NCI-H460 (cell line): ENCODE measurements at places on chromosomes 7 and 10. TPM values are rescaled to one million over a fixed set of nuclear protein-coding genes. Genes with fewer than 3 reads are reported as not detected.

DNA sequence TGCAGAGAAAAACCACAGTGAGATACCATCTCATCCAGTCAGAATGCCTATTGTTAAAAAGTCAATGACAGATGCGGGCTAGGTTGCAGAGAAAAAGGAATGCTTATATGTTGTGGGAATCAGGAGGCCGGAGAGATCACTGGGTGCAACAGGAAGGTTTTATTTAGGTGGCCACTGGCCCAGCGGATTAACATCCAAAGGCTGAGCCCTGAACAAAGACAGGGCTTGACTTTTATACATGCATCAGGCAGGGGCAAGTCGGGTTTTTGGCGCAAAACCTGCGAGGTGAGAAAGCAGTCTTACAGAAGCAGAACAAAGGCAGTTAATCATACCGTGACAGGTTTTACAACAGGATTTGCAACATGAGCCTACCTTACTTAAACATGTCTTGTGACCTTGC is 620 bp downstream of the ZNF117 start:
- no peak for DNase-seq

DNA sequence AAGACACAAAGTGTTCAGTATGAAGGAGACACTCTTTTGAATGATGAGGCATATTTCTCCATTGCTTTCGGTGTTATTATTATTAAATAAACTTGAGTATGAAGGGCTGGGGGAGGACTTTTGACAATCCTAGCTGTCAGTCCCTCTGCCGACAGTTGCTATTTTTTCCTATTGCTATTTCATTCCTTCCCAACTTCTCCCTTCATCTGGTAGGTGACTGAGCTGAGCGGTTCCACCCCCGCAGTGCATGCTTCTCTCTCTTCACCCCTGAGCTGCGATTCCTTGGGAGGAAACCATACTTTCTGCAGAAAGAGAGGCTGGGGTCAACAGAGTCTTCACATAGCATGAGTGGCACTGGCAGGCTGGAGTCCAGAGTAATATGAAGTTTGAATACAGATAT is 261.2 kb upstream of the TAC1 start:
- DNase-seq: no peak

DNA sequence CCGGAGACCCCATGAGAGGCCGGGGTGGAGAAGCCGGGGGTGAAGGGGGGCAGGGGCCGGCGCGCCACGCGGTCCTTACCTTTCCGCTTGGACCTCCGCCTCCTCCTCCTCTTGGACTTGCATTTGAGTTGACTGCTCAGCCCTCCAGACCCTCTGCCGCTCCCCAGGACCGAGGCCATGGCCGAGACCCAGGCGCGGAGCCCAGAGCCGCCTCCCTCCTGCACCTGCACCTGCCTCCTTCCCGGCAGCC is 428 bp downstream of the ADARB2 start:
- no peak for DNase-seq

- no peak for DNase-seq
Observed at GRCh38 chr10:4671451-4672145, 154.4 kb upstream of the AKR1E2 start.

Gene TLX1
- total RNA-seq: not detected in 2 replicates

GRCh38 chr7:139854803-139855497 is 25.9 kb downstream of the TBXAS1 start:
- DNase-seq: no peak

DNA sequence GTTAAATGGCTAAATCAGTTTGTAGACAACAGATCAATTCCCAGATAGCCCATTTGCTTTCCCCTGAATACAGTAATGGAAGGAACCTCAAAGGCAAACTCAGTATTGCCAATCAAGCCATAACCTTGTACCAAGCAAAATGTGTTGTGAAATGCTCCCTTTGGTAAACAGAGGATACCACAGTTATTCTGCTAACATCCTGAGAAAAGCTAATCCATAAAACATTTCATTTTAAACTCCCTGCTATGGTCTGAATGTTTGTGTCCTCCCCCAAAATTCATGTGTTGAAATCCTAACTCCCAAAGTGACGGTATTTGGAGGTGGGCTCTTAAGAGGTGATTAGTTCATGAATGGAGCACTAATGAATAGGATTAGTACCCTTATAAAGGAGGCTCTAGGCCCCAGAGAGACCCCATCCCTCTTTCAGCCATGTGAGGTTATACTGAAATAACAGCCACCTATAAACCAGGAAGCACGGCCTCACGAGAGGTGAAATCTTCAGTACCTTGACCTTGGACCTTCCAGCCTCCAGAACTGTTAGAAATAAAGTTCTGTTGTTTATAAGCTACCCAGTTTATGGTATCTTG is 89.3 kb upstream of the RNF148 start:
- DNase-seq: no peak

Gene CDK1
- total RNA-seq: 193 and 197 TPM in 2 replicates

- DNase-seq: no peak
Observed at GRCh38 chr7:39825401-39825980, 124.6 kb upstream of the CDK13 start.

Gene ALOX5
- not detected in 2 replicates for total RNA-seq

DNA sequence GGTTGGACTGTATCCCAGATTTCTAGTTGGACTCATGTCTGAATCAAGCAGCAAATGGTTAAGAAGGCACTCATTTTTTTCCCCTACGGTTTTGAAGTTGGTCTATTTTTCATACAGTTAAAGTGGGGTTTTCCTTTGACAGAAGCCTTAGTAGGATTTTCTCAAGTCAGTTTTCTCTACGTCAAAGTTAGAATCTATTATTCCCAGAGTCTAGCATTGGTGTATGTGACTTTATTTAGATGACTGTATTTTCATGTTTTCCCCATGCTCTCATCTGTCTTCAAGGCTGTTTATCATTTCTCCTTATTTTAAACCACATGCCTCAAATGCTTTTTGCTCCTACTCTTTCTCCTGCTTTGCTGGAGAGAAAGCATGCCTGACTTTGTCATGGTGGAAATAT is 623.2 kb downstream of the CCSER2 start:
- no peak for DNase-seq

DNA sequence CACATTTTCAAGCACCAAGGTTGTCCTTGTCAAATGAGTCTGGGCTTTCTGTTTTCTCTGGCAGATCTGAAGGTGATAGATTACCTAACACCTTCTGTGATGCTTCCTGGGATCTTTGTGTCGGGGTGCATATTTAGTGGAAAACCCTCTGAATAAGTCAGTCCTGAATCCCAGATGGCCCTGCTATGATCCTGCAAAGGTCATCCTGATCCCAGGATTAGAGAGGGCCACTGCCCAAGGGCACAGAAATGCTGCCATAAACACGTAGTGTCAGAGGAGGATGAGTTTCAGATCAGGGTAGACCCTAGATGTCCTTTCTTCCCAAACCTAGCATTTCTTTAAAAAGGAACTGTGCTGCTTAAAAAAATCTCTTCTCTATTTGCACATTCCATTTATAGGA is 19.0 kb downstream of the AGR2 start:
- DNase-seq: no peak

GRCh38 chr7:27161214-27161720 is 4.1 kb downstream of the HOXA9 start:
- DNase-seq: no peak

DNA sequence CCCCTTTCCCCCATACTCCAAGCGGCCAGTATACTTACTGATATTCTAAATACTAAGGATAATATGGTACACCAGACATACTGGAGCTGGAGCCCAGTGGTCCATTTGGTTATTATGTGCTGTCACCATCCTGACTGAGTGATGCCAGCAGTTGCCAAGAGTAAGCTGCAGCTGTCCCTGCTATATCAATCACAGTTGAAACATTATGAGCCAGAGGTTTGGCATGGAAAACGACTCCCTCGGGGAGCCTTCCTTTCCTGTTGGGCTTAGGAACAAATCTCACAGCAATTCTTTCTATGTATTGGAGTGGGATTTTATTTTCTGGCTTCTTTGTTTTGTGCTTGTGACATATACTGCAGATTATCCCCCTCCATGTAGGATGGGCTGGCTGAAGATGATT is 32.6 kb downstream of the STRIP2 start:
- no peak for DNase-seq

GRCh38 chr10:129605266-129605985 is 138.4 kb downstream of the MGMT start:
- no peak for DNase-seq

DNA sequence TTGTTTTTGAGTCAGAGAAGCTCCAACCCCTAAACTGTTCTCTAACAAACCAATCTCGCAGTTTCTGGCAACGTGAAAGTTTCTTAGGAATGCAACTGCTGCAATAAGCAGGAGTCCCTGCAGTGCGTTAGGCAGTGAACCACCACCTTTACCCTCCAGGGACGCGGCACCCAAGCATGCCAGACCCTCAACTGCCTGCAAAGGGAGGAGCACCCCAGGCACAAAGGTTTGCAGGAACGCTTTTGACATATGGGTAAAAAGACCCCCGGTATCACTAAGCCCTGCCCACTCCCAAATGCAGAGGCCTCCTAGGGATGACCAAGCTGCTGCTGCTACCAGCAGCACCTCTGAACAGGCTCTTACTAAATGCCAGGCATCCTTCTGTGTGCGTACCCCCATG is 4.7 kb downstream of the TBRG4 start:
- DNase-seq: no peak

Gene C10orf62
- 0.12 TPM in 1 of 2 replicates, not detected in the other for total RNA-seq

Gene CLDN4
- 24.9 and 25.3 TPM in 2 replicates for total RNA-seq

GRCh38 chr7:284762-285722 is 4.9 kb upstream of the FOXL3 start:
- no peak for DNase-seq

- DNase-seq: no peak
Observed at GRCh38 chr7:27117887-27118491, 12.6 kb downstream of the HOXA4 start.

Gene DRGX
- total RNA-seq: not detected in 2 replicates

- DNase-seq: no peak
Observed at GRCh38 chr10:59281861-59282260, 80.5 kb downstream of the FAM13C start.

- DNase-seq: no peak
Observed at GRCh38 chr7:12703881-12704280, 16.4 kb downstream of the ARL4A start.

DNA sequence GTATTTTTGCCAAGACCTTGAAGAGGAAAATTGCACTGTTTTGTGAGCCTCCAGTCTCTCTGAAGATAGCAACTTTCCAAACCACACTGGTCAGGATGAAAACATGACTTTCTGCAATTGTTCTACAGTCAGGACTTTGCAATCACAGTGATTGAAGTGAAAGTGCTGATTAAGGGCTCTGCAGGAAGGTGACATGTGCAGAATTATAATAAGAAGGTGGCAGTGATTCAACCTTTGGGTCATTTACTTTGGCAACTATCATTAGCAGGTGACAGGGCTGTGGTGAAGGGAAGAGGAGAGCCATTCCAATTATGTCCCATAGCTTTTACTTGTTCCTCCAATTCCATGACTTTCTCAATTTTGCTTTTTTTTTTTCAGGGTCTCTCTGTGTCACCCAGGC is 350.0 kb upstream of the FZD8 start:
- DNase-seq: no peak
